ENCODE measurements at places on chromosomes 6 and 20.

DNA sequence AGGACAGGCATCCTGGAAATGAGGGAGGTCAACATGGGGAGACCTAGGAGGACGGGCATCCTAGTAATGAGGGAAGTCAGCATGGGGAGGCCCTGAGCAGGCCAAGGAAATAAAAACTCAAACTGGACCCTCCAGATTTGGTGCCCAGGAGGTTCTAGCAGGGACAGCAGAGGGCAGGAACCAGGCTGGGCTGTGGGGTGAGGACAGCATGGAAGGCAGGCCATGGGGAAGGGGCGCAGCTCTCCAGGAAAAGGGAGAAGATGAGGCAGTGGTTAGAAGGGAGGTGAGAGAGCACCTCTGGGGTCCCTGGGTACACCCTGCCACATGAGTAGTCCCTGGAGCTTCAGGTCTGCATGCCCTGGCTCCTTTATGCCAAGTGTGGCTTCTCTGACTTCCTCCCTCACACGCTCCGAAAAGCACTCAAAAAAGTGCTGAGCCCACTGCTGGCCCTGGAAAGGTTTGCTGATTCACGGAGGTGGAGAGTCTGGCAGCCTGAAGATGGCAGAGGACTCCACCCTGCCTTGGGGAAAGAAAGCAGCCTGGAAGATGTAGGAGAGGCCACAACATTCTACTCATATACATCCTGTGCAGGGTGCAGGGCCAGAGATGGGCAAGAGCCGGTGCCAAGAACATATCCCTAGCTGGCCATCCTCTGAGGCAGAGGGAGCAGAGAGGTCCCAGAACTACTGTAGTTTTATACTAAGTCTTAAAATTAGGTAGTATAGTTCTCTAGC lies 154.9 kb downstream of the MRPL14 start:
- DNase-seq: no peak

DNA sequence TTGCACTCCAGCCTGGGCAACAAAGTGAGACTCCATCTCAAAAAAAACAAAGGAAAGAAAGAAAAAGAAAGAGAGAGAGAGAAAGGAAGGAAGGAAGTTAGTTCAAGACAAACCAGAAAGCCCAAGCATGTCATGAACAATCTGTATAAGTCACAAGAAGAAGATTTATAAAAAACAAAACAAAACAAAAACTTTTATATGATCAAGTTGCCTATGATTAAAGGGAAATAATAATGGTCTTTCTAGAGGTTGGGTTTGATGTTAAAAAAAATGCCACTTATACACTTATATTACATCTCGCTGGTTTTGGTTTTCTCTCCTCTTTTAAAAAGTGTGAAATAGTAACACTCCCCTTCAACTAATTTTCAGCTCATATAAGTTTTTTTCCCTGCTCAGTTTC lies 146.2 kb upstream of the CARMIL1 start:
- no peak for DNase-seq

DNA sequence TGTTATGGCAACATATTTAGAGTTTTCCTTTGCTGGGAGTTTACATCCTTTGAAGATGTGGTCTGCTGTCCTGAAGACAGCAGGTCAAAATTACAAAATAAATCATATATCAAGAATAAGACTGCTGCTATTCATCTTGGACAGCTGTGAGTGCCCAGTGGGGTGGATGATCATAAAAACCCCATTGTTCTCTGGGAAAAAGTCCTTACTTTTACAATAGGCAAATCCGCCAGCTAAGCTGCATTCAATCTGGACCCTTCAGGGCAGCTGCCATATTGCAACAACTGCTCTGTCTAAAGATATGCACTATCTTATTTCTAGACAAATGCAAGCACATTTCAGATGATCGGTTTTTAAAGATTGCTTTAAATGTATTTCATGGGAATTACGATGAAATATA lies 19.4 kb downstream of the CASS4 start:
- DNase-seq: no peak

DNA sequence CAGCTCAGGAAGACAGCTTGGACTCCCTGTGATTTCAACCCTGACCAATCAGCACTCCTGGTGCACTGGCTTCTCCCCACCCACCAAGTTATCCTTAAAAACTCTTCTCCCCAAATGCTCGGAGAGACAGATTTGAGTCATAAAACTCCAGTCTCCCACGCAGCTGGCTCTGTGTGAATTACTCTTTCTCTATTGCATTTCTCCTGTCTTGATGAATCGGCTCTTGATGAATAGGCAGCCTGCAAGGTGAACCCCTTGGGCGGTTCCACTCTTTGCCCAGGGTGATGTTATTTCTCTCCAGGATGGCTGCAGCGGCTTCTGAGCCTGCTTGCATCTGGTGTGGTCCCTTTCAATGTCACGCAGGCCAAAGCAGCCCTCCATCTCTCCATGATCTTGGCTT lies 12.4 kb downstream of the SLC52A3 start:
- DNase-seq: no peak

All from NCI-H2227 treated with DMSO at 0.1 percent for 48 hours (cell line).